ENCODE measurements at places on chromosomes 6 and 20.

- DNase-seq: no peak
These were observed 40.0 kb downstream of the ALDH8A1 start for GRCh38 chr6:134909701-134910592.

DNA sequence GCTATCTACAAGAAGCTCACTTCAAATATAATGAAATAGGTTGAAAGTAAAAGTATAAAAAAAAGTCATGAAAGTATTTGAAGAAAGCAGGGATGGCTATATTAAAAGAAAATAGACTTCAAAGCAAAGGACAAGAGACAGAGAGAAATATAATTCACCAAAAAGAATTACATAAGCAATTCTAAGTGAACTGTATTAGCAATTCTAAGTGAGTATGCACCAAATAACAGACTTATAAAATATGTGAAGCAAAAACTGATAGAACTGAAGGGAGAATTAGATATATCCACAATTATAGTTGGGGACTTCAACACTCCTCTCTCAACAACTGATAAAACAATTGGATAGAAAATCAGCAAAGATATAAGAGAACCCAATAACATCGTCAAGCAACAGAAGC, 38.8 kb upstream of the ID4 start:
- no peak for DNase-seq

DNA sequence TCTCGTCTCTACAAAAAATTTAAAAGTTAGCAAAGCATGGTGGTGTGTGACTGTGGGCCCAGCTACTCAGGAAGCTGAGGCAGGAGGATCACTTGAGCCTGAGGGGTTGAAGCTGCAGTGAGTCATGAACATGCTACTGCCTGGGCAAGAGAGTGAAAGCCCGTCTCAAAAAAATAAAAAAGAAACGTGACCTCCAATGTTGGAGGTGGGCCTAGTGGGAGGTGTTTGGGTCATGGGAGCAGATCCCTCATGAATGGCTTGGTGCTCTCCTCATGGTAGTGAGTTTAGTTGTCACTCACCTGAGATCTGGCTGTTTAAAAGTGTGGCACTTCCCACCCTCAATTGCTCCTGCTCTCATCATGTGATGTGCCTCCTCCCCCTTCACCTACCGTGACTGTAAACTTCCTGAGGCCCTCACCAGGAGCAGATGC, 24.3 kb downstream of the RBL1 start:
- DNase-seq: no peak

DNA sequence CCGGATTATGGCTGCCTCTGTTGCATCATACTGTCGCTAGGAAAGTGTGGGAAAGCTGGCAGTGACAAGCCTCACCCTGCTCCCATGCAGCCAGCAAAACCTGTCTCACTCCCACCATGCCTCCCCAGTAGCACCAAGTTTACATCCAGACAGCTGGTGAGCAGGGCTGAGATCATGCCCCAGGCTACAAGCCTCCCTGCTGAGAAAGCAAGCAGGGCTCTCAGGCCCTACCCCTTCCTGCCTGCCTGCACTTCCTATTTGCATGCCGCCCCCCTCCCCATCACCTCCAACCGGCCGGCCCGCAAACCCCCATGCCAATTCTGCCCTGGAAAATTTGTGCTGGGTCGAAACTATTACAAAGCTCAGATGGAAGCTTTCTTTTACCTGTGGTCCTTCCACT, 408.2 kb upstream of the FKBP1C start:
- no peak for DNase-seq

- DNase-seq: no peak
These were observed 18.0 kb downstream of the SRSF3 start for GRCh38 chr6:36612101-36612625.

- DNase-seq: no peak
These were observed 152.7 kb downstream of the MYLK4 start for GRCh38 chr6:2597991-2598390.

DNA sequence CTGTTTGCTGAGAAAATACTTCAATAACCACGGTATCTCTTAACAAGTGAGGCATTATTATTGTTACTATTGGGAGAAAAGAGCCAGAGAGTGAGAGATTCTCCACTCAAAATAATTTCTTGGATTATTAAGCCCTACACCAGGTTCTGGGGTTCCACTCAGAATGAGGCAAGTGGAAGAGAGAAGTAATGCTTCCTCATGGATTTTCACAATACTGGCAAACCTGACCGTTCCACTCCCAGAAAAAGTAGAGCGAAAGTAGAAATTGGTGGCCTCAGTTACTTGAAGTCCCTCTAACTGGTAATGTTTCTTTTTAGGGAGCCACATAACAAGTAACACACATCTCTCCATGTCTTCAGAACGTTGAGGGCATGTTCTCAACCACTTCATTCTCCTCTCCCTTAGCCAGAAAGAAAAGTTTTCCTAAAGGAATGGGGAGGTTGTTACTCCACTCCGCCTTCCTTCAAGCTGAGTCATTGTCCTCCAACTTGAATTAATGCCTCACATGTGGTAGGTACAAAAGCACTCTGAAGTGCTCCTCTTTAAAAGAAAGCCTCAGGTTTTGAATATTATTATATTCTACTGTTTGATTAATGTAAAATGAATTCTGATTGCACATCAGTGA, 1.9 kb downstream of the BAG2 start:
- no peak for DNase-seq

DNA sequence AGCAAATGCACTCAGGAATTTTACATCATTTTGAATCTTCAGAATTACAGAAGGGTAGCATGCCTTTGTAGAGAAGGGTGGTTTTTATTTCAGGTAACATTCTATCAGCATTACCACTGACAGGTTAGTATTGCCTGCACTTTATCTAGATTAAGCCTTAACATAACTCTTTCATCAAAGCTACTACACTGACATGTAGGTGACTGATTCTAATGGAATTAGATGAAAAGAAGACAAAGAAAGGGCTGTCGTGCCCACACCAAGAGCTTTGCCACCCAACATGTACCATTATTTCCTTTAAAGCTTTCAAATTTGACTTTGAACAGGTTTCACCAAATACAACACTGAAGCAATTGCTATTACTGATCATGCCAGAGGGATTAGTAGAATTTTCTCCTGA, 551.9 kb downstream of the EYS start:
- DNase-seq: no peak

DNA sequence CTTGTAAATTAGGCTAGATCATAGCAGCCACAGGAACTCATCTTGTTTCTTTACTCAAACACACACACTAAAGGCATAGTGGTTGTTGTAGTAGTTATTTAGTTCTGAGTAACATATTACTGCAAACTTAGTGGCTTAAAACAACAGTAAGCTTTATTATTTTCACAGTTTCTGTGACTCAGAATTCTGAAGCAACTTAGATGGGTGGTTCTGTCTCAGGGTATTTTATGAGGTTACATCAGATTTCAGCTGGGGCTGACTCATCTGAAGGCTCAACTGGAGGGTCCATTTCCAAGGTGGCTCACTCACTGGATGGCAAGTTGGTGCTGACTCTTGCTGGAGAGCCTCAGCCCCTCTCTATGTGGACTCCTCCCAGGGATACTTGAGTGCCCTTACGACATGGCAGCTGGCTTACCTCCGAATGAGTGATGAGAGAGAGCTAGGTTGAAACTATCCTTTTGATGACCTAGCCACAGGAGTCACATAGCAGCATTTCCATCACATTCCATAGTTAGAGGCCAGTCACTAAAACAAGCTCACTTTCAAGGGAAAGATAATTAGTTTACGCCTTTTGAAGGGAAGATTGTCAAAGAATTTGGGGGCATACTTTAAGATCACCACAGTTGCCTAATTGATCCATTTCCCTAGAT, 136.5 kb upstream of the PRND start:
- no peak for DNase-seq

DNA sequence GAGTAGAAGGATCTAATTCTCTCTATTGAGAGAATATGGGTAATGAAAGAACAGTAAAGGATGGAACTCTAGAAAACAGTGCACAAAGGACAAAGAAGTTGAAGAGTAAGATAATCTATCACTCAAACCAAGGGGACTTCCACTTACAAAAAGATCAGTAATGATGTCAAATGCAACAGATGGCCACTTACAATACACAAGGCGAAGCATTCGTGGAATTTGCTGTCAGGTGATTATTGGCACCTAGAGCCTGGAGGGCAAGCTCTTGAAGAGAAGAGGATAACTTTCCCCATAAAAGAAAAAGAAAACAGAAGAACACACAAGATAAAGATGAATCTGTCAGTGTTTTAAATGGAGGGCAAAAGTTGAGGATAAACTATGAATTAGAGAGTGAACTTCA, 256.0 kb upstream of the TCF21 start:
- no peak for DNase-seq

- no peak for DNase-seq
These were observed 40.2 kb downstream of the PDYN start for GRCh38 chr20:1953621-1954020.

- peak; percentile 30 for DNase-seq
These were observed 20.9 kb upstream of the EPM2A start for GRCh38 chr6:145756170-145756662.

- no peak for DNase-seq
These were observed 251.6 kb downstream of the PHF3 start for GRCh38 chr6:63887002-63887751.

GRCh38 chr20:35891375-35891774, 62.9 kb downstream of the SCAND1 start:
- DNase-seq: no peak
